ENCODE measurements at places on chromosomes 5 and 9. TPM values are rescaled to one million over a fixed set of nuclear protein-coding genes. Genes with fewer than 3 reads are reported as not detected.

DNA sequence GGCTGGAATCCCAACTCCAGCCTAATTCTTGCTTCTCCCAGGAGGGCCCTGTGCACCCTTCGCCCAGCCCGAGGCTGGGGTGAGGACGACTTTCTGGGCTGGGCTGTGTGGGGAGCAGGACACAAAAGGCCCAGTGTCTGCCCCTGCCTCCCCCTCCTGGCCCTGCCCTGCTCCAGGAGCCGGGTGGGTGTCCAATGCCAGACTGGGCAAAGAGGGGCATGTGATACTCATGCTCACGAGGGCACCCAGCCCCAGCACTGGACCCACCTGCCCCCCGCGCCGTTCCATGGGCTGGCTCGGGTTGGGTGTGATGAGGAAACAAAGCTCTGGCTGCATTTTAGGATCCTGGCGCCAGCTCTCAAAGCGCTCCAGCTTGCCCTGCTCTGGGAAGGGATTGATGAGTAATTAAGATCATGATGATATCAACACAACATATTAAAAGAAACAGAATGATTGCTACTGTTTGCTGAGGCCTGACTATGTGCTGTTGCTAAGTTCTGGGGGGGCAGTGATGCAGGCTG, 30.7 kb downstream of the LHX2 start:
- DNase-seq = no peak

- DNase-seq = no peak
Measured at GRCh38 chr9:112166176-112167140, 8.6 kb downstream of the SUSD1 start.

GRCh38 chr9:31232485-31232884, 1152.0 kb upstream of the ACO1 start:
- DNase-seq = no peak

- no peak for DNase-seq
Measured at GRCh38 chr5:111641533-111642233, 115.3 kb downstream of the NREP start.

ELAVL2 gene
- 16.8 TPM for total RNA-seq

- DNase-seq = no peak
Measured at GRCh38 chr5:10726913-10727517, 34.0 kb downstream of the DAP start.

GLDC gene
- 74.6 TPM for total RNA-seq

DNA sequence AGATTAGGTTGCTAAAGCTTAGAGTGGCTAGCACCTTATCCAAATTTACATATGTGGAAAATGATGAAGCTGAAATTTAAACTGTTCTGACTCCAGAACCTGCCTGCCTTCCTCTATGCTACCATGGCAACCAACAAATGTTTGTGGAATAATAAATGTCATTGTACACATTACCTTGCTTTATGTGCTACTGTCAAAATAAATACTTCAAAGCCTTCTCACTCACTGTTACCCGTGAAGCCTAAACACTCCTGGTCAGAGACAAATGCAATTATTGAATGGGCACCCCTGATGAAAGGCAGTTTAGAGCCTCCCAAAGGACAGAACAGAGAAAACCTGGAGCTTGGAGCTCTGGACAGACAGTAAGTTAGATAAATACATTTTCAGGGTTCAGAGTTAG, 158.6 kb downstream of the FAM114A2 start:
- no peak for DNase-seq

- DNase-seq = no peak
Measured at GRCh38 chr9:78351816-78352215, 54.9 kb downstream of the PSAT1 start.

DNA sequence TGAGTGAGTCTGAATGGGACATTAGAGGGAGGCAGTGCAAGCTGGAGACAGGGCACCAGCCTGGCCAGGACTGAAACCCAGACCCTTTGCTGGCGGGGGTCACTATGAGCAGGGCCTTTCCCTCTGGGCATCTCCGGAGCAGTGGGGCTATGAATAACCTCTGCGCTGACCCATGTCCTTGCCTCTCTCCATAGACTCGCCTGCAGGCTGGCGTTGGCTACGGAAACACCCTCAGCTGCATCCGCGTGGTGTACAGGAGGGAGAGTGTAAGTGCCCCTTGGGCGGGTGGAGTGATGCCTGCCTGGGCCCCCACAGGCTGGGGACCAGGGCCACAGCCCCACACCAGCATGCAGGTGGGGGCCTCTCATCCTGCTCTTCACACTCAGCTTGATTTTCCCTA, 15.8 kb downstream of the SLC25A48 start:
- no peak for DNase-seq

GRCh38 chr9:136621019-136621733, 41.5 kb upstream of the EGFL7 start:
- DNase-seq = no peak

DNA sequence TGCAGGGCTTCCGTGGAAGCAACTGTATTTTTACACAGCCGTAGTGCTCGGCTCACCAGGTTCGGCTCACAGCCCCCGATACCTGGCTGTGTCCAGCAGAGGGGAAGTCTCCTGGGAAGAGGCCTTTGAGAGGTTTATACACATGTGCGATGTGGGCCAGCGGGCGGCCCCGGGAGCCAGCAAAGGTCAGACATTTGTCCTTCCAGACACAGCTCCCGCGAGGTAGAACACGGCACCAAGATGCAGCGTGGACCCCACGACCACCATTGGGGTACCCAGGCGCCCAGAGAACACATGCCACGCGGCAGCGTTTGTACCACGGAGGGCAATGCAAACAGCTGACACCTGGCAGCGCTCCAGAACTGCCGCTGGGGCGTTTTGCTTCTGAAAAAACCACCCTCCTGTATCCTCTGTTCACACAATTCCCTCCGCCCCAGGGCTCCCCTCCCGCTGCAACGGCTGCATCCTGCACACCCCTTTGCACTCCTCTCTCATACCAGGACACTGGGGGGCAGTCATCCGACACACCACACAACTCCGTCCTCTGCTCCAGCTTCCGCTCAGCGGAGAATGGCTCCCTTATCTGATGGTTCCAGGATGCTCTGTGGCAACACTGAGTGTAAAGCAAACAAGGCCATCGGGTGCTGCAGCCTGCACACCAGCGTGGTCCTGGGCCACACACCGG, 235.3 kb downstream of the SYK start:
- peak; percentile 78 for DNase-seq

- DNase-seq = peak; percentile 89
Measured at GRCh38 chr5:1385395-1386273, 40.7 kb upstream of the CLPTM1L start.

DNA sequence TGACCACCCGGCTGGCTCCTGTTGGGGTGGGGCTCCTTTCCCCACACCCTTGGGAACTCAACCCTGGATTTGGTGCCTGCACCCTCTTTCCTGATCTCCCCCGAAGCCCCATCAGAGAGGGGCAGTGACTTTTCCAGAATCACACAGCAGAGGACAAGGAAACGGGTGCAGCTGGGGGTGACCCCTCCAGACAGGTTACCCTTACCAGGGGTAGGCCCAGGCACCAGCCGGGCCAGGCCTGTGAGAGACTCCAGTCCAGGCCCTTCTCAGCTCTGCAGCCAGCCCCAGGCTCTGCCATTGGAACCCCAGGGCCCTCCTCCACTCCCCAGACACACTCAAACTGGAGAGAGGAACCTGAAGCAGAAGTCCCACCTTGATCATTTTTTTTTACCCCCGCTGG, 19.0 kb upstream of the PHYHD1 start:
- DNase-seq = no peak

DNA sequence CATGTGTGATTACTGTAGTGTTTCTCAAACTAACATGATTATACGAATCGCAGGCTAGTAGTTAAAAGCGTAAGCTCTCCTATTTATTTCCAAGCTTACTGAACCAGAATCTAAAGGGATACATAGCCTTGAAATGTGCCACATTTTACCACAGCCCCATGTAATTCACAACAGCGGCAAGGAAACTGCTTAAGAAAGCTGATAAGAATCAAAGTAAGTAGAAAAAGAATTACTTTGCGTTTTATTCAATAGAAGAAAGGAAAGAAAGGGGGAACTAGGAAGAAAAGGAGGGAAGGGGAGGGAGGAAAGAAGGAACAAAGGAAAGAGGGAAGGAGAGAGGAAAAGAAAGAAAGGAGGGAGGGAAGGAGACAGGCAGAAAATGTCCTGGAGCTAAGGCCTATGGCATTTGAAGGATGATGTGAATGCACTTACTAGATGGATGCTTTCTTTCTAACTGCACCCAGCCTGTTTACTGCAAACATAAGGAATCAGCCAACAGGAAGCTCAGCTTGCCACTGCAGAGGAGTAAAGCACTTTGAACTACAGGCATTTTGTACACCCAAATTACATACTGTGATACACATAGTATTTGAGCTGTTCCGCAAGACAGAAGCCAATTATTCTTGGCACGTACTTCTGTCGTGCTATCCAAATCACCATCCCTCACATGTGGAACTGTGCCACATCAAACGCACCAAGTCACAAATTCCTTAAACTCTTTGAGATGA, 521.7 kb downstream of the RAB3C start:
- DNase-seq = no peak

AJM1 gene
- 1.8 TPM for total RNA-seq

- no peak for DNase-seq
Measured at GRCh38 chr9:118975736-118976135, 393.5 kb downstream of the BRINP1 start.

IFNA2 gene
- total RNA-seq = not detected

TLR4 gene
- total RNA-seq = 0.07 TPM

DNA sequence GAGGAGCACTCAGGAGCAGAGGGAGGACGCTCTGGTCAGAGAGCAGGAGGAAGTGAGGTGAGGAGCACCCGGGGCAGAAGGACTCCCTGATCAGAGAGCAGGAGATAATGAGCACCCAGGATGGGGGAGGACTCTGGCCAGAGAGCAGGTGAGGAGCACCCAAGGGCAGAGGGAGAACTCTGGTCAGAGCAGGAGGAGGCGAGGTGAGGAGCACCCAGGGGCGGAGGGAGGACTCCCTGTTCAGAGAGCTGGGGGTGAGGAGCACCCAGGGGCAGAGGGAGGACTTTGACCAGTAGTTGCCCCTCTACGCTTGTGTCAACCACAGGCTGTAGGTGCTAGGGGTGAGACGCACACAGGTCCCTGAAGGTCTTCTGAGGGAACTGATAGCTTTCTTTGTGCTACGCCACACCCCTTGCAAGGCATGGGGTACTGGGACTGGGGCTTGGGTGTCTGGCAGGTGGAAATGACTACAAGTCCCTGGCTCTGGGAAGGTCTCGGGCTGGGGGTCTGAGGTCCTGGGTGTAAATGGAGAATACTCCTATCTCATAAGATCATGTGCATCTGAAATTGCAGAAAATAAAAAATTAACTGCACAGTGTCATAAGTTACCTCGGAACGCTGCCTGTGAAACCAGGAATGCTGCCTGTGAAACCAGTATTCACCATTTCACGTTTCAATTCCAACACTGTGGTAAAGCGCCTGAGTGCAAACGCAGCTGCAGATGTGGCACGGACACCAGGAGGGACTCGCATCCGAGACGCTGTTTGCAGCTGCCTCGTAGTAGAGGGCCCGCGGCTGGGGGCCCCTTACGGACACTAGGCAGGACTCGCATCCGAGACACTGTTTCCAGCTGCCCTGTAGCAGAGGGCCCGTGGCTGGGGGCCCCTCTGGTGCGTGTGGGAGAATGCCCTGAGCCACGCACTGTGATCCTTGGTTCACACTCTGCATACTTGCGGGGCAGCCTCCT, 27.0 kb upstream of the SLC6A3 start:
- DNase-seq = no peak

ANKRD34B gene
- total RNA-seq = 0.72 TPM

DNA sequence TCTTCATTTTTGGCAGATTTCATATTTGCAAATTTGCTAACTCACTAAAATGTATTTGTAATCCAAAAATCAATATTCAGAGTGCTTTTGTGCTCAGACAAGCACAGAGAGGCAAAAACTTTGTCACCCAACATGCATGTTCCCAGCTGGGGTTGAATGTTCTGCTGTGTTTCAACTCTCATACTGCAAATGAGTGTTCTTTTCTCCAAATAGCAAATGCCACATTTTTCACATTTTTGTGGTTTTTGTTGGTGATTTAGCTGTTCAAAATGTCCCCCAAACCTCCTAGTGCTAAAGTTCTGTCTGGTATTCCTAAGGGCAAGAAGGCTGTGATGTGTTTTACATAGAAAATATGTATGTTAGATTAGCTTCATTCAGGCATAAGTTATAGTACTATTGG, 87.3 kb upstream of the PCSK5 start:
- DNase-seq = no peak

FCN2 gene
- not detected for total RNA-seq

All from H9 (cell line).